NB4 (cell line): ENCODE measurements at places on chromosomes 13 and 19.
A peak's percentile ranks its signal among the peaks of the same experiment; 100 is the strongest.

DNA sequence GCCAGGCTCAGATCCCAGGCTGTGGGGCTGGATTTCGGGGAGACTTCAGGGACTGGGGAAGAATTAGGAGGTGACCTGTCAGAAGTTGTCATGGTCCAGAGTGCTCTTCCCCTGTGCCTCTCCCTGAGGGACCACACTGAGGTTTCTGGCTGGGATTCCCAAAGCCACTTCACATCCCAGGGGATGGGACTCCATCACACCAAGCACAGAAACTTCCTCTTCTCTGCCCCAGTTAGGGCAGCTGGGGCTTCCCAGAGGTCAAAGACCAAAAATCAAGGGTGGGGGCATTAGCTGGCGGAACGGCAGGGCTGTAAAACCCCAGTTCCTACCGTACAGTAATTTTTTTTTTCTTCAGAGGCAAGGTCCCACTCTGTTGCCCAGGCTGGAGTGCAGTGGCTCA, 7.4 kb downstream of the FCER2 start:
- DNase-seq, result peak; percentile 41

- no peak for DNase-seq
Measured at GRCh38 chr13:99646866-99647595, 145.8 kb downstream of the TM9SF2 start.

GRCh38 chr13:50713523-50714248, 129.8 kb downstream of the DLEU7 start:
- peak; percentile 99 for DNase-seq

DNA sequence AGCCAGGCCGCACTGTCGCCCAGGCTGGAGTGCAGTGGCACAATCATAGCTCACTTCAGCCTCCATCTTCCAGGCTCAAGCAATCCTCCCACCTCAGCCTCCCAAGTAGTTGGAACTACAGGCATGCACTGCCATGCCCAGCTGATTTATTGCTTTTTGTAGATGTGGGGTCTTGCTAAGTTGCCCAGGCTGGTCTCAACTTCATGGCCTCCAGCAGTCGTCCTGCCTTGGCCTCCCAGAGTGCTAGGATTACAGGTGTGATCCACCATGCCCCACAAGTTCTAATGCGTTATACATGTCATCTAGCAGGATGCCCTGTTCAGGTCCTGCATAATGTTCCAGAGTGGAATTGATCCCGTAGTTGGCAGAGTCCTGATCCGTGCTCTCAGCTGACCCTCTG, 4.6 kb downstream of the C19orf53 start:
- no peak for DNase-seq

GRCh38 chr13:65530688-65531087, 1699.4 kb downstream of the PCDH9 start:
- no peak for DNase-seq

DNA sequence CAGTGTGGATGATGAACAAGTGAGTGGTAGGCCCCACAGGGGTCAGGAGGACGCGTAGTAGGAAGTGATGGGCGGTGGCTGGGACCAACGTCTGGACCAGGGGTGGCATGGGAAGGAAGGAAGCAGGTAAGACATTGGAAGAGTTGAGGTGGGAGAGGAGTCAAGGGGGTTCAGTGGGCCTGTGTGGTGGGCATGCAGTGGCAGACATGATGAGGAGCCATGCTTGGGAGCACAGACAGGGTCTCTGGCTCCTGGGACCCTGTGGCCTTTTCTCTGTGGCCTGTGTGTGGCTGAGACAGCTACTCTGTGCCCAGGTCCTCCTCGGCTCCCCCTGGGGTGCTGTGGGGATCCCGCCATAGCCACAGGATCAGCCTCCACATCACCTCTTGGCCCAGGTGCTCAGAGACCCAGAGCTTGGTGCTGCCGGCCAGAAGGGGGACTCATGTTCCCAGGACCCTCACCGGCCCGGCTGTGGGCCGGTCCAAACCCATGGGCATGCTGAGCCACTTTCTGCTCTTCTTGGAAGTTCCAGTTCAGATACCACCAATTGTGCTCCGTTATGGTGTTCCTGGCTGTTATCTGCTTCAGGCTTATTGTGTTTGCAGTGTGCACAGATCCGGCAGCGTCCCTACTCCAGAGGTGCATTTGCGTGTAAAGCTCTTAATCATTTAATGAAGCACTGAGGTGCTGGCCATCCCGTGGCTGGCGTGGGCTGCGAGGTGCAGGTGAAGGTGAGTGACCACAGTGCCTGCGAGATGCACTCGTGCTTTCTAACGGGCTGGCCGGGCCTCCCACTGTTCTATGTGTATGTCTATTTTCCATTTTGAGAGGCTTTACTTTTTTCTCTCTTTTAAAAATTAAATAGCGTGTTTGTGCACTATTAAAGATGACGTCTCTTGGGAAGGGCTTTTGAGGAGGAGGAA, 147.9 kb downstream of the TEX29 start:
- DNase-seq, result no peak

DNA sequence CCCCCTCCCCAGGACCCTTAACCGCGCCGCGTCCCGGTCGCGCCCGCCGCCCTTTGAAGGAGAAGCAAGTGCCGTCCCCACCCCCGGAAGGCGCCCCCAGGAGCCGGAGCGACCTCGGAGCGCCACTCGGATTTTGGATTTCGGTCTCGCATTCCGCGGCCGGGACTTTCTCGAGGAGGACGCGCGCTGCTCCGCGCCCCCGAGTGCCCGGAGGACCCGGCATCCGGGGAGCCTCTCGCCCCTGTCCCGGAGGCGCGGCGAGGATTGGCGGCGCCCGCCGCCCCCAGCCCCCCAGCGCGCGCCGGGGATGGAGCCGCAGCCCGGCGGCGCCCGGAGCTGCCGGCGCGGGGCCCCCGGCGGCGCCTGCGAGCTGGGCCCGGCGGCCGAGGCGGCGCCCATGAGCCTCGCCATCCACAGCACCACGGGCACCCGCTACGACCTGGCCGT, 1.6 kb downstream of the MIDN start:
- no peak for DNase-seq

DNA sequence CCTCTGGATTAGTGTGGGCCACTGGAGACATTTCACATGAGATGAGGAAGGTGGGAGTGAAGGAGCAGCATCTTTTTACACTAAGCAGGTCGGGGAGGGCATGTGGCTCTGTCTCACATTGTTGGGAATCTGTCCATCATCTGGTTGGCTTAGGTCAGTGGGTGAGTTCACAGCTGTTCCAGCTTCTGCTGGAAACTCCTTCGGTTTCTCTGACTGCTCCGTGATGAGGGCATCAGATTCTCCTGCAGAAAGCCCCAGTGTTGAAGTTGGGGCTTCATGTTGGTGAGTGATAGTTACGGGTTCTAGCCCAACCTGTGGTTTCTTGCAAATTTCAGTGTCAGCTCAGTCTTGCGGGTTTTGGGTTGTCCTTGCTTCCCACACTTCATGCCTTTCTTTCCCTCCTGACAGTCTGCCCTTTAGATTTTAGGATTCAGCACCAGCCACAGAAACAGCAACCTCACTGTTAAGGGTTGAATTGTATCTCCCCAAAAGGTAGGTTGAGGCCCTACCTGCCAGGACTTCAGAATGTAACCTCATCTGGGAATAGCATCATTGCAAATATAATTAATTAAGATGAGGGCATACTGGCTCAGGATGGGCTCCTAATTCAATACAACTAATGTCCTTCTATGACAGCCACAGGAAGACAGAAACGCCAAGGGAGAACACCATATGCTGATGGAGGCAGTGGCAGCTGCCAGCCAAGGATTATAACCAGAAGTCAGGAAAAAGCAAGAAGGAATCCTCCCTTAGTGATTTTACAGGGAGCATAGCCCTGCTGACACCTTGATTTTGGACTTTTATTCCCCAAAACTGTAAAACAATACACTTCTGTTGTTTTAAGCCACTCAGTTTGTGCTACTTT, 7.6 kb upstream of the ALOX5AP start:
- DNase-seq, result no peak

- DNase-seq, result no peak
Measured at GRCh38 chr19:10921910-10922637, 6.4 kb downstream of the YIPF2 start.

DNA sequence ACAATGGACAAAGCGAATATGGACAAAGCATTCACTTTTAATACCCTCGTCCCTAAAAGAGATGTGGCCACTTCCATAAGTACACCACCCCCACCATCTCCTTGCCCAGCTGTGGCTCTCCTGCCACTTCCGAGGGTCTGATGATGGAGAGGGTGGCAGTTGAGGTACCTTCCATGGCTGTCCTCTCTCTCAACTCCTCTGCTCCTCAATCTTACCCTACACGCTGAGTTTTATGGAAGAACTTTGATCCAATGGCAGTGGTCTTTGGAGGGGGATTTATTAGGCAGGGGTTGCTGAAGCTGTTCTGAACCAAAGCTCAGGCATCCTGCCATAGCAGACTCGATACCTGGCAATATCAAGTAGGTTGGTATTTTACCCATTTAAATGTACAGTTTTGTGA, 413.0 kb downstream of the TSHZ3 start:
- DNase-seq, result no peak

DNA sequence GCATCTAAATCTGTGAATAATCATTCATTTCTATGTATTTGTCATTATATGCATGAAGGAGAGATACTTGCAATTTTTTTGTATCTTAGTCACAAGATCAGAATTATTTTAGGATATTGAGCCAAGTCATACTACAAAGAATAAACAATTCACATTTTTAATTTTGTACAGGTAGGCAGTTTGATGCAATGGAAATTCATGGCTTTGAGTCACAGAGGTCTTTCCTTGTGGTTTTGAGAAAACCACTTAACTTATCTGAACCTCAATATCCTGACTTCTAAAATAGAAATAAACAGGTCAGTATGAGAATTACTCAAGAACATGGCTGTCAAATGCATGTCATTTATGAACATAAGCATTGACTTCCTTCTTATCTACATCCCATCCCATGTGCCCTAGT, 221.4 kb upstream of the SLC10A2 start:
- no peak for DNase-seq

DNA sequence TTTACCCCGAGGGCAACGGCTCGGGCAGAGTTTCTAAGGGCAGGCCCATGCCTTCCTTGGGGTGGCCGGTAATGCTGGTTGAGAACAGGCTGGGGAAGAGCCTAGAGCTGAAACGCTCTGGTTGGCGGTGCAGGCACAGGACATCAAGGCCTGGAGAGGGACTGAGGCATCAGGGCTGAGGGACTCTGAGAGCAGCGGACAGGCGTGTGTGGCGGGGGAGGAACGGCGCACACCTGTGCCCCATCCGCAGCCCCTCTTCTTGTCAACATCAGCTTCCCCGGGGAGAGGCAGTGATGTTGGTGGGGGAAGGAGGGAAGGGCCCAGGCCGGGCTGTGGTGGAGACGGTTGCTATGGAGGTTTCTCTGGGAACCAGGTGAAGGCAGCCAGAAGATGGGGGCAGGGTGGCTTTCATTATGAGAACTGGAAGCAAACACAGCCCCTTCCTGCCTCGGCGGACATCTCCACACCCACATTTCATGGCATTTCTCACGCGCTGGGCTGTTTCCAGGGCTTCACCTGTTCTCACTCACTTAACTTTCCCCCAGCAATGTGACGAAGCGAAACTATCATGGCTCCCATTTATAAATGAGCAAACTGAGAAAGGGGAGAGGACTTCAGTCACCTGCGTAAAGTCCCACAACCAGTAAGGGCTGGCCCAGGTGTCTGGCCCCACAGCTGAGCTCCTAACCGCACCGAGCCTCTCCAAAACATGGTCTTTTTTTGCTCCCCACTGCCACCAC, 8.2 kb upstream of the ATF5 start:
- no peak for DNase-seq

- DNase-seq, result peak; percentile 90
Measured at GRCh38 chr19:8396563-8397203, 6.5 kb downstream of the RAB11B start.

GRCh38 chr19:29372461-29372860, 153.3 kb upstream of the VSTM2B start:
- no peak for DNase-seq

DNA sequence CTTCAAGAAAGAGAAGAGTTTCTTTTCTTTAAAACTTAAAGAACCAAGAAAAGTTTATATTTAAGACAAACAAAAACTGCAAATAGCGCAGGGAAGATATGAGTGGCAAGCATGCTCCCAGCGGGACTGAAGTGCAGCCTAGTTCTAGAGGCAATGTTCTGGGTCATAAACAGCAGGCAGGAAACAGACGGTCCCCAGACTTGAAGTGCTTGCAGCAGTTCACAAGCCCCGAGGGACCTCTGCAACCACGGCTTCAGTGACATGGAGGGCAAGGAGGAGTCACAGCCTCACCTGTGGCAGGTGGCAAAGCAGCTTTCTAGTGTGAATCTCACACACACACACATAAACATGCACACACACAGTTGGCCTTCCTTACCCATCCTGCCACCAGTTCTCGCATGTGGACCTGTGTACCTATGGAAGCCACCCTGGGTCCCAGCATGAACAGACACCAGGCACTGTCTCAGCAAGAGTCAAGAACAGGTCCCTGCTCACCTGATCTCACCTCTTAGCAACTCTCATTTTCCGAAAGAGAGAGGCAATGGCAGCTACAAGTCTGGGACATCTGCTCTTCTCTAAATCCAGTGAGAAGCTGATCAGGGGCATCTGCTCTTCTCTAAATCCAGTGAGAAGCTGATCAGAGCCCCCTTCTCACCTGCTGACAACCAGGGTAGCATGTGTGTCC, 162.0 kb downstream of the EFNB2 start:
- peak; percentile 69 for DNase-seq

DNA sequence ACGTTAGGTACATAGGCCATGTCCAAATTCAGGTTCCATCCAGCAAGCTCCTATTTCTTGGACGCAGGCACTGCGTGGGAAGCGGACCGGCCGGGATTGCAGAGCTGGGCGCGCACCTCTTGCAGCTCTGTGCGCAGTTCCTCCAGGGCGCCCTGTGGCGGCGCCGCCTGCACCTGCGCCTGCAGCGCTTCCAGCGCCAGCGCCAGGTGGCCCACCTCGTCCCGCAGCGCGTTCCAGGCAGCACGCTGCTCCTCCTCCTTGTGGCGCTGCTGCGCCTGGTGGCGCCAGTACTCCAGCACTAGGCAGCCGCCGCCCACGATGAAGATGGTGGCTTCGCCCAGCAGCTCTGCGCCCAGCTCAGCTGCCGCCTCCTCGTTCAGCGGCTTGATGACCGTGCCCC, 31.1 kb downstream of the OPA3 start:
- DNase-seq, result no peak

GRCh38 chr19:15166700-15167099, 34.1 kb downstream of the NOTCH3 start:
- no peak for DNase-seq

GRCh38 chr13:113002206-113002912, 33.3 kb downstream of the MCF2L start:
- DNase-seq, result no peak

- DNase-seq, result no peak
Measured at GRCh38 chr13:49058761-49059160, 83.0 kb downstream of the FNDC3A start.

DNA sequence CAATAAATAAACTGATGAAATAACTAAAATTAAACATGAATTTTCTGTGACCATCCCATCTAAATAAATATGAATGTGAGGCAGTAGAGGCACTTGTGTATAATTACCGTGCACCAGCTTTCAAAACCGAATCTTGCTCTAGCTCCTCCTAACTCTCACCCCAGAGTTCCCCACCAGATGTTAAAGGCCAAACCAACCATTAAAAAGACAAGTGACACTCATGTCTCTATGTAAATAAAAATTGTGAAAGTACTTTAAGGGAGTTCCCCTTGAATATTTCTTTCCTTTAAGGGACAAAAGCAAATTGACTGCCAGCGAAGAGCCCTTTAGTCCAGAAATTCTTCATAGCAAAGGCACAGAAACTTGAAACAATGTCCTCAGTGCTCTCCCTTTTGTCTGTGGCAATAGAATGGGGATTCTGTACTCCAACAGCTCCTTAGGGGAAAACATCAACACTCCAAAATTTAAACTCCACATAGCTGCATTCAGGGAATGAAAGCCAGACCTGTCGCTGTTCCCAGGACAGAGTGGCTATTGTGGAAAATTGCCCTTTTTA, 101.7 kb upstream of the SOX21 start:
- DNase-seq, result no peak
